Posterior cingulate gyrus (tissue), 11 donors: ENCODE measurements at places on chromosomes 6 and 20.
A peak's percentile ranks its signal among the peaks of the same experiment; 100 is the strongest.

DNA sequence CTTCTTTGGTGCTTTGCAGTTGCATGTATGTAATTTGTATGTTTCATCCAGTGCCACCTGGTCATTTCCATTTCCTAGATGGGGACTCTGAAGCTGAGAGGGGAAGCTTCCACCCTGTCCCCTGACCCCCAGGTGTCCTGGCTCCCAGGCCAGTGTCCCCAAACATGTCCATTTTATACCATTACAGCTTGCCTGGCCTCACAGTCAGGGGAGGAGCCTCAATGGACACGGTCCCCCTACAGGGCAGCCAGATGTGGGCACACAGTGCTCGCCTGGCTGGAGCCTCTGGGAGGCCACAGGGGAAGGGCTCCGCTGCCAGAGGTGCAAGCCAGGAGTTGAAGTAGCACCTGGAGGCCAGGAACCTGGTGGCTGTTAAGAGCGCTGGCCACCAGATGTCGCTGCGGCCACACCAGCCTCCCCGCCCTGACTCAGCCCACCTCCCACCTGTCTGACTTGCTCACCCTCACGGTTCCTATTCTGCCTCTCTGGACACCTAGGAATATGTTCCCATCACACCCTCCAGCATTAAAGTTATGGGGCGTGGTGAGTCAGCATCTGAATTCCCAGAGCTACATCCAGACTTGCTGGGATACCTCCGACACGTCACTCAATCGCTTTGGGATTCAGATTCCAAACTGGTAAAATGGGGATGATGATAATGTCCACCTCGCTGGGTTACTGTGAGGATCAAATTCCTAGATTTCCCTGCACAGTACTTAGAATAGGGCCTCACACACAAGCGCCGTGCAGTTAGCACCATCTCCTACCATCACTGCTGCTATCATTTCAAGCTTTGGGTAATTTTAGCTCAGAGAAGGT is 107.4 kb downstream of the SULF2 start:
- peak; percentile 86 for DNase-seq

GRCh38 chr6:67888886-67889681 is 746.0 kb upstream of the ADGRB3 start:
- DNase-seq: no peak

DNA sequence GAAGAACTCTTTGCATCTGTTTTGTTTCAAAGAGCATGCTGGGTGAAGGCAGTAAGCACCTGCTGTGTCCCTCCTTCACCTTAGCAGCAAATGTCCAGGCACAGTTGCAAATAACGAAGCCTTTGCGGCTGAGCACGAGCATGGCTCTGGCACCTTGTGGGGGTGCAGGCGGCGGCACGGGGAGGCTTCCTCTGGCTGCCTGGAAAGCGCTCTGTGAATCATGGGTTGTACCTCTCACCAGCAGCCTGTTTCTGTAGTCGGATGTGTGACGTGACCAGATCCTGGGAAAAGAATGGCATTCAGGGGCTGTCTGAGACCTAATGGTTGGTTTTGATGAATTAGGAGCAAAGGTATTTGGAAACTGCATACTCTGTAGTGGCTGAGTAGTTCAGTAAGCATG is 144.8 kb downstream of the DTNBP1 start:
- DNase-seq: no peak

DNA sequence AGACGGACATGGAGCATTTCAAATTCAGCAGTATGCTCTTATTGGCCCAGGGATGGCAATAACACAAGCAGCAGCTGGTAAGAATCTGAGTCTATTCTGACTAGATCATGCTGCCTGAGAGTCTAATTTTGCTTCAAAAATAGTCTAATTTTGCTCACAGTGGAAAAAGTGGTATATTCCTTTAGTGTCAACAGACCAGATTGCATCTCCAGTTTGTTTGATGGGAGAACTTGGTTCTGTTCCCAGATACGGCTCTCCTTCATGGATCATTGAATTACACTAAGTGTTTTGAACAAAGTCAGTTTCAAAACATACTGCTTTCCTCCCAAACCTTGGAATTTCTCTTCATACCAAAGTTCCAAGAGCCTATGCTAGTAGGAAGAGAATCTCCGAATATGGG is 586.1 kb downstream of the RNF144B start:
- DNase-seq: no peak

- DNase-seq: no peak
These were observed 24.3 kb upstream of the CCN5 start for GRCh38 chr20:44690781-44691423.

DNA sequence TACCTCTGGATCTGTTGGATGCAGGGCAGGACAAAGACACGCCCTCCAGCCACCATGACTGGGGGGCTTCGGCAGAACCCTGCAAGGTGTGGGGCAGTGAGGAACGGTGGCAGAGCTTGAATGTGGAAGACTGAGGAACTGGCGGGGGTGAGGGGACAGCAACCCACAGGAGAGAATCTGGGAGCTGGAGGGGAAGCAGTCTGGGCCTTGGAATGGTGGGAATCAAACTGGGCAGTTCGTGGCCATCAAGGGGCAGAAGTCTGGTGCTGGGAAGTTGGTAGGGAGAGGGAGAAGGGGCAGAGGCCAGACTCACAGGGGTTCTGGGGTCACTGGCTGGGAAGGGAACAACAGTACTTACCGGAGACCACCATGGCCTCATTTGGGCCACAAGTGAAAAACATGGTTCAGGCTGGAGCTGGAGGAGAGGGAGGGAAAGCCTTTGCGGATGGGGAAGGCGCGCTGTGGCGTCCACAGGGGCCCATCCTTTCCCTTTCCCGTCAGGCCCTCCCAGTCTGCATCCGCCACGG is 635 bp downstream of the FLOT1 start:
- no peak for DNase-seq

- no peak for DNase-seq
These were observed 59.5 kb upstream of the PLN start for GRCh38 chr6:118488631-118489030.

- peak; percentile 29 for DNase-seq
These were observed 28.2 kb upstream of the GSTA4 start for GRCh38 chr6:53023323-53023722.

GRCh38 chr20:64160118-64160517 is 4.1 kb upstream of the MYT1 start:
- no peak for DNase-seq

- DNase-seq: no peak
These were observed 58.2 kb upstream of the TNFAIP3 start for GRCh38 chr6:137808836-137809315.

GRCh38 chr20:10553326-10553984 is 118.3 kb downstream of the SLX4IP start:
- DNase-seq: peak; percentile 55

DNA sequence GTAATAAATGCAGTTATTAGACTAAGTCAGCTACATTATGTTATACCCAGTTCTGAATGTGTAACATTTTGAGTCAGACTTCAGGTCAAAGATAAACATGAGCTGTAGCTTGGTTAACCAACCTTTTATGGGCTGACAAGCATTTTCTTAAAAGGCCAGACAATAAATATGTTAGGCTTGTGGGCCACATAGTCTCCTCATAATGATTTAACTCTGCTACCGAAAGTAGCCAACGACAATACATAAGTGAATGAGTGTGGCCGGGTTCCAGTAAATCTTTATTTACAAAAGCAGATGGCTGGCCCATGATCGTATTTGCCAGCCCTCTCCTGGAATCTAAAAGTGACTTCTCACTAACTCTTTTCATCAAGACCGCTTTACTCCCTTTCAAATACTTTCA is 49.9 kb downstream of the ATG5 start:
- DNase-seq: no peak

- DNase-seq: no peak
These were observed 686 bp downstream of the ZGPAT start for GRCh38 chr20:63708301-63709148.

DNA sequence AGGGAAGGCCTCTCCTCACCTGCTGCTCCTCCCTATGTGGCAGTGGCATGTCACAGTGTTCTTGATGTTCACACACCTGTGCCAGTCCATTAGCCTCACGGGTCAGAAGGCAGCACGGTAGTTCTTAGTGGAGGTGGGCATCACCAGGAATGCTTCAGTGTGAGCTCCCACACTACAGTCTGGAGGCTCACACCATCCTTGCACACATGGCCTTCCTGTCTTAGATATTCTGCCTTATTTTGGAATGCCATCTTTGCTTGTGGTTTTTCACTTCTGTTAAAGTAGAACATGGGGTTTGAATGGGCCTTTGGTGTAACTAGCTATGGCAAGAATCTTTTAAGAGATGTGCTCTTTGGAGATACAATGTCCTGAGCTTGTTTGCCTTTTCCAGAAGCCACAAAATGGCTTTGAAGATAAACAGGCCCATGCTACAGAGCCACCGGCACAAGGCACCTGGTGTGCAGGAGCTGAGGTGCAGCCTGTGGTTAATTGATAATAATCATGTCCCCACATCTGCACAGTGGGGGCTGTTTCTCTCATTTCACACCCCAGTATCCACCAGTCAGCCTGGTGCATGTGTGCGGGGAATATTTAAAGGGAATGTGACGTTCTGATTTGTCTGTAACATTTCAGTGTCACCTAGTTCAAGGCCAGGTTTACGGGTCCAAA is 3.2 kb upstream of the SLC17A9 start:
- DNase-seq: no peak

DNA sequence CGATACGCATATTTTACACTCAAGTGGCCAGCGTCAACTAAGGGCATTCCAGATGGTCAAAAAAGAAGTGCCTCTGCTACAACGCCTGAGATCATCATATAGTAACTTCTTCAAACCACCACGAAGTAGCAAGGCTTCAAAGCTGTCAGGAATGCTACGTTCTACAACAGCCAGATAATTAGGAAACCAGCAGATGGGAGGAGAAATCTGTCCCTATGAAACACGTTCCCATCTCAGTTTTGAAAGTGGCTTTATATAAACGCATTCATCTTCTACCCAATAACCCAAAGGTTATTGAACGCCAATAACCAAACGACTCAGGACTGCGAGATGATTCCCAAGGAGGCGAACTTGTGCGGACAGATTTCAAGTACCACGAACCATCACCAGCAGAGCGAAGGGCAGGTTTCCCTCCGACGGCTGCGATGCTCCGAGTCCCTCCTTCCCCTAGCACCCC is 1.2 kb downstream of the ABHD12 start:
- no peak for DNase-seq

GRCh38 chr20:57612436-57612835 is 7.8 kb downstream of the ZBP1 start:
- DNase-seq: no peak

GRCh38 chr20:5980720-5981538 is 30.5 kb downstream of the MCM8 start:
- no peak for DNase-seq

GRCh38 chr20:7520361-7520760 is 419.9 kb downstream of the HAO1 start:
- no peak for DNase-seq

- DNase-seq: no peak
These were observed 105.2 kb upstream of the MAP7 start for GRCh38 chr6:136655239-136656014.

GRCh38 chr6:111802015-111802414 is 71.2 kb downstream of the FYN start:
- no peak for DNase-seq

GRCh38 chr6:166050559-166050958 is 117.1 kb downstream of the TBXT start:
- DNase-seq: no peak

DNA sequence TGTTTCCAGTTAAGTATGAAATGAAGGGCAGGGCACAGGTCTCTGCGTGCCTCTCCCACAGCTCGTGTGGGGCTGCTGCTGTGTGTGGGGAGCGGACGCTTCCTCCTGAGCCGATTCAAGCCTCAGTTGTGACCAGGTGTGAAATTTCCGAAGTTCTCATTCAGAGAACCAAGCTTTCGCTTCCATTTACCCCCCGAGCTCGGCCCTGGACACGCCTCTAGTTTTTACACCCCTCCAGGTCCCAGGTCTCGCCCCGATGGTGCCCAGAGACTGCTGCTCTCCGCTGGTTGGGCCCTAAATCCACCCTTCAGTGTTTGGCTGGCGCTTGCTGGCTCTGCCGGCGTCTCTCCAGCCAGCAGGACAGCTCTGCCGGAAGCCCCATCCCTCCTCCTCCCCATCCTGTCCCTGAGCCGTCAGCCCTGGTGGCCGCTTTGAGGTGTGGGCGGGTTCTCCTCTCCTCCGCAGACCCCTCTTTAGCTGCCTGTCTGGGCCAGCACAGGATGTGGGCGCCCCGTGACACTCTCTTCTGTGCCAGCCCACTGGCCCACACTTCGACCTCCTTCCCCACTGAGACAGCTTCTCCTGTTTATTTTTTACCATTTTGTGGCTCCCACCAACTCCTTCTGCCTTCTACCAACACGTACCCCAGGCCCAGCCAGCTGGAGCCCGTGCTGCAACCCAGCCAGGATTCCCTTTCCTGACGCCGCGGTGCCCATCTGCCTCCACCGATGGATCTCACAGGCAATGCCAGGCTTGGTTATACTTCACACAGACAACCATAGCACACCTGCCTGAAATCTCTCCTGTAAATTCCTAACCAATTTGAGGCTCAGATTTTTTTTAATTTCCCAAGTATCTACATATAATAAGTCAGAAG is 142.8 kb downstream of the DLL1 start:
- peak; percentile 52 for DNase-seq

GRCh38 chr6:165110860-165111259 is 198.5 kb downstream of the C6orf118 start:
- DNase-seq: no peak

GRCh38 chr20:46175127-46175494 is 57.0 kb downstream of the CD40 start:
- no peak for DNase-seq

DNA sequence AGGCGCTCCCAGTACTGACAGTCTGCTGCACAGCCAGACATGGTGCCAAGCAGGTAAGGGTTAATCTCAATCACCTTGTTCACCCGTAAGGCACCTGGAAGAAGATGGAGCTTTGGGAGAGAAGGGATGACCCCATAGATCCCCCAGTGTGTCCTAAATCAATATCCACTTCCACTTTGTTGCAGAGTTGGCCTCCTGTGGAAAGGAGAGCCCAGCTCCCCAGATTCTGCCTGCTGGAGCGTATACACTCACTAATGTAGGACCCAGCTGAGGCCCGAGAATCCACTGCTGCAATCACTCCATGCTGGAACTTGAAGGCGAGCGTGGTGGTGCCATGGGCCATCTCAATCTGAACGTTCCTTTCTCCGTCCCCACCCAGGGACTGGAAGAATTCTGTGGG is 1.2 kb downstream of the PSMB8 start:
- DNase-seq: no peak

- no peak for DNase-seq
These were observed 82.5 kb downstream of the PLCG1 start for GRCh38 chr20:41219824-41220223.

DNA sequence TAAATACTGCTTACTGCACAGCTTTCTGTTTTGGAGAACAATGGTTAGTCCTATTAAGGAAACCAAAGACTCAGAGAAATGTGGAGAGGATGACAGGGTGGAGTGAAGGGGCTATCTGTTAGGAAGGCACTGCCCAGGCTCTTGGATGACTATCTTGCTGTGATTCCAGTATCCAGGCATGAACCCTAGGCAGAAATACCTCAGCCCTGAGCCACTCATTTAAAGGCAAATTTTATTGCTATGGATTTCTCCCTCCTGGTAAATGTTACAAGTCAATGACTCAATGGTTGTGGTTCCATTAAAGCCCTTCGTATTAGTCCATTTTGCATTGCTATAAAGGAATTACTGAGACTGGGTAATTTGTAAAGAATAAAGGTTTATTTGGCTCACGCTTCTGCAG is 25.9 kb downstream of the ADGRF4 start:
- DNase-seq: no peak

- DNase-seq: peak; percentile 2
These were observed 25.3 kb upstream of the KIF3B start for GRCh38 chr20:32252189-32252588.

GRCh38 chr6:36809941-36810803 is 29.1 kb downstream of the CPNE5 start:
- DNase-seq: no peak

GRCh38 chr6:136720045-136720770 is 72.1 kb downstream of the MAP3K5 start:
- DNase-seq: no peak

- no peak for DNase-seq
These were observed 253.2 kb downstream of the UST start for GRCh38 chr6:148999929-149000468.
